ENCODE measurements at places on chromosomes 3 and 15.

DNA sequence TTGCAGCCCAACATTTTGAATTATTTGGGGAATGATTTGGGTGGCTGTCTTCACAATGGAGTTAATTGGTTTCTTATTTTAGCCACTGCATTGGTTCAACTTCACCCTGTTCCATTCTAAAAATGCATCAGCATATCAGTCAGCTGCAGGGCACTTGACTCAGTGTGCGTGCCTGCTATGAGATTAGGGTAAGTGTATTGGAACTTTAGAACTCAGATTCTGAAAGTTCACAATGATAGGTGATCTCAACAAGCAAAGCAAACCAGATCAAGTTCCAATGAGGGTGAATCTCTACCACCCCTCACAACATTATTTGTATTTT lies 265.0 kb downstream of the ZPLD1 start:
- no peak for DNase-seq

DNA sequence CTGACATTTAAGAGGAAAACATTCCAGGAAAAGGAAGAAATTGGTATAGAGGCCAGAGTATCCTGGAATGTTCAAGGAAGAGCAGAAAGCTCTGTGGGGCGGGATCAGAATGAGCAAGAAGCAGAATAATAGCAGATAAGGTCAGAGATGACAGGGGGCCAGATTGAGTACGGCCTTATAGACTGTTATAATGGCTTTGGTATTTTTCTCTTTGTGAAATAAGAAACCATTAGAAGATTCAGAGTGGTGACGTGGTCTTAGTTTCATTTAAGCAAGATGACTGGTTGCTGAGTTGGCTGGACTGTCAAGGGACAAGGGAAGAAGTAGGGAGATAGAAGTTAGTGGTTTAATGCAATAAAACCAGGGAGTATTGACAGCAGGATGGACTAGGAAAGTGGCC lies 218.3 kb upstream of the SOX2 start:
- no peak for DNase-seq

DNA sequence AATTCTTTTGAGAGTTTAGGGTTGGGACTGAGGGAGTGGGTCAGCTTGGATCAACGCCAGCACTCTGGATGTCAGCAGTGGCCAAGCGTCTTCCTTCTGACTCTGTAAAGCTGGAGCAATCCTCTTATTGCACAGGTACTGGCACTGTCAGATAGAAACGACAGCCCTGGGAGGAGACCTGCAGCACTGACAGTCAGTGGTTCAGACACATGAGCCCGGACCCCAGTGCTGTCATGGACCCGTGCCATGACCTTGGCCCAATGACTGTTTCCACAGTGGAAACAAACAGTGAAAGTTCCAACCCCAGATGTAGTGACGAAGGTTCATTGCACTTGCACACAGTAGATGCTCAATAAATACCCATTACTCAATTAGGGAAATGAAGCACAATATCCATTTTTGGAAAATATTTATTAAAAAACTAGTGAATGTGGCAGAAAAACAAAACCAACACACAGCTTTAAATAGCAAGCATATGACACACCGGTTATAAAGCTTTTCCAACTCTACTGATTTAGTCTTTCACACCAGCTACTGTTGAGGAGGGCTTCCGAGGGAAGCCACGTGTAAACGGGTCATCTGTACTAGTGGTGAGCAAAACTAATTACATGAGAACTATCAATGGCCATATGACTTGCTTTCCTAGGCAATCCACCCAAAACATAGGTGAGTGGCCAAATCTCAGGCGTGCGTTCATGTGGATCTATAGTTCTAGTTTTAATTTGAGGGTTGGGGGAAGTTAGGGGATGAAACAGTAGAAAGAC lies 22.1 kb downstream of the SIAH2 start:
- DNase-seq, result no peak

- DNase-seq, result no peak
Measured at GRCh38 chr3:14216257-14217048, 37.8 kb downstream of the LSM3 start.

GRCh38 chr15:75594276-75594675 lies 15.2 kb upstream of the PTPN9 start:
- DNase-seq, result no peak
